ENCODE measurements at places on chromosomes 5 and 9.

DNA sequence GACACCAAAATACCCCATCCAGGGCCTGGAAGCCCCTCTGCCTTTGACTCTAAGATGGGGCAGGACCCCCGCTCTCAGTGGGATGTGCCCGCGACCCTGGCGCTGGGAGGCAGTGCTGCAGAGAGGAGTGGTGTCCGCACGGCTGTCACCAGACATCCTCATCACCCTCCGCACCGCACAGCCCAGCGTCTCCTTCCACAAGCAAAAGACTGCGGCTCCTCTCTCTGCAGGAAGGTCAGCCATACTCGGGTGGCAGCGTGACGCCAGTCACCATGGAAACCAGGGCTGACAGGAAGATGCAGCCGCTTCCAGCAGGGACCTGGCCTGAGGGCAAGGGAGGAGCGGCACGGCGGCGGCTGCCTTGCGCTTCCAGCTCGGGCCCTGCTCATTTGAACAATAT, 17.1 kb upstream of the SLC6A3 start:
- no peak for DNase-seq

- DNase-seq, result no peak
These were observed 27.9 kb downstream of the COL5A1 start for GRCh38 chr9:134669399-134669955.

GRCh38 chr5:122981846-122982245, 54.7 kb downstream of the PPIC start:
- DNase-seq, result no peak

GRCh38 chr9:134650431-134651190, 9.0 kb downstream of the COL5A1 start:
- DNase-seq, result no peak

GRCh38 chr5:132257131-132258101, at the start of gene PDLIM4:
PDLIM4 (plus strand) TSS chr5:132257696; CDS start chr5:132257735, 39 bp downstream.
- DNase-seq, result no peak

GRCh38 chr5:134568761-134569695, 43.6 kb downstream of the JADE2 start:
- no peak for DNase-seq

DNA sequence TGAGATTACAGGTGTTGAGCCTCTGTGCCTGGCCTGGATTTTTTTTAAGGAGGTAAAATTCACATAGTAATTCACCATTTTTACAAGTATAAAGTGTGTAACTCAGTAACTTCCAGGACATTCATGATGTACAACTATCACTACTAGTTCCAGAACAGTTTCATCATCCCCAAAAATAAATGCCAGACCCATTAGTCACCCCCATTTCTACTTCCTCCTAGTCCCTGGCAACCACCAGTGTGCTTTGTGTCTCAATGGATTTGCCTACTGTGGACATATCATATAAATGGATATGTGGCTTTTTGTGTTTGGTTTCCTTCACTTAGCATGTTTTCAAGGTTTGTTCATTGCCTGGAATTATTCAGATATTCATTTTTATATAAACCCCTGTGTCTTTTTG, 72.5 kb upstream of the PANK3 start:
- no peak for DNase-seq

GRCh38 chr9:36153746-36154145, 15.4 kb upstream of the CCIN start:
- no peak for DNase-seq

DNA sequence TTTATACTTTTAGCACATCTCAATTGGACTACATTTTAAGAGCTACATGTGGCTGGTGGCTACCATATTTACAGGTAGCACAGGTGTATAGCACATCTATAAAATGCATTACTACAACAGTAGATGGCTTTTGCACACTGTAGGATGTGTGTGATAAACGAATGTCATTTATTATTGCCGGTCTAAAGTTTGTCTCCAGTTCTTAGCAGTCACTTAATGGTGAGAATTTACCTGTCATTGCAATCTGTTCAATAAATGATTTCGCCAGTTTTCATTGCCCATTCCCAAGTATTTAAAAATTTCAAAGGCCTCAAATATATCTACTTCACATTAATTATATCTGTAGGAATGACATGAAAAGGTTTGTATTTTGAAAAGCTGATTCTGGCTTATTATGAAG, 15.9 kb downstream of the SCAMP1 start:
- DNase-seq, result no peak

GRCh38 chr5:170056561-170057267, 49.0 kb upstream of the FOXI1 start:
- DNase-seq, result no peak

DNA sequence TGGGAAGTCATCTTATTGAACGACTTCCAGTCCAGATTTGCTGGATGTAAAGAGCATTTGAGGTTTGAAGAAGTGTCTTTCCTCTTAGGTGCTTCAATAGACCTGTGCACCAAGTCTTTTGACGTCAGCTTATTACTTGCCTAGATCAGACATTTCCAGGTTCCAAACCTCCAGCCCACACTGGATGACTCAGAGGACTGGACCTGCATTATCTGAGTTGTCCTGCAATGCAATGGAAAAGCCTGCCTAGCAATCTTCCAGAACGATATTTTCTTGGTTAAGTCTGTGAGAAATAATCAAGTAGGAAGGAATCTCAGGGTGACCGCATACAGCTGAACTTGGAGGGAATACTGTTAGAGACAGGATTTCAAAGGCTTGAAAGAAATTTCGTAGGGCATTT, 147.2 kb upstream of the MOCS2 start:
- no peak for DNase-seq

GRCh38 chr5:109450129-109450877, 40.5 kb upstream of the PJA2 start:
- no peak for DNase-seq

- DNase-seq, result no peak
These were observed 8.6 kb upstream of the PTGES start for GRCh38 chr9:129761293-129761900.

- DNase-seq, result no peak
These were observed 189.1 kb downstream of the PAX5 start for GRCh38 chr9:36844961-36845360.

GRCh38 chr9:129355631-129356030, 177.6 kb upstream of the IER5L start:
- no peak for DNase-seq

DNA sequence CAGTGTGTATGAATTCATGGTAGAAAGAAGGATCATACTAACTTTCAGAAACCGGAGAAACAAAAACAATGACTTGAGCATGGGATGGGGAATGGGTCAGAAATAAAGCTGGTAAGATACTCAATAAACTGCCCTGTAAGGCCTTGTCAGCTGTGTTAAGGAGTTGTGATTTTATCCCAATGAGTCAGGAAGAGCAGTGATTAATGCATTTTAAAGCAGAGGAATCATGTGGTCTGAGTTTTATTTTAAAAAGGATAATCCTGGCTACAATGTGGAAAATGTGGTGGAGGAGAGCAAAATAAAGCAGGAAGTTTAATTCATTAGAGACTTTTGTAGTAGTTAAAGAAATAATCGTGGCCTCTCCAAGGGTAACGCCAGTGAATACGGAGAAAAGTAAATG, 28.7 kb downstream of the DHX29 start:
- DNase-seq, result no peak

DNA sequence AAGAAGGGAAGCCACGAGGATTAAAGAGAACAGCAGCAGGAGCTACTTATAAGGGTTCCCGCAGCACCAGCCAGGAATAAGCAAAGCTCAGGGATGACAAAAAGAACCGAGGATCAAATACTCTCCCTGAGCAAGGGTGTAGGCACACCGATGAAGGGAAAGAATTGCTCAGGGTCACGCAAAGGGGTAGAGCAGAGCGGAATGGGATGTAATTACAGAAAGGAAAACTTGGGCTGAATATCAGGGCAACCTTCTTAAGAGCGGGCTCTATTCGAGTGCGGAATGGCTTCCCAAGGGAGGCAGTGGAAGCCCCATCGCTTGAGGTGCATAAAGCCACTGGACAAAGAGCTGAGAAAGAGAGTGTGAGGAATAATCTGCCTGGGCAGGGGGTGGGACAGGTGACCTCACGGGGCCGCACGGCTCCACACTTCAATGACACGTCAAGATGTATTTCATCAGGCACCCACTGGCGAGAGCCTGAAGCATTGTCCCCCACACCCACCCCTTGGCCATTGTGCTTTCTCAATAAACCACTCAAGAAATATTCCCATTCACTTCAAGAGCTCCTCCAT, 162.2 kb downstream of the EBF1 start:
- DNase-seq, result no peak

GRCh38 chr9:127316586-127317323, 52.2 kb downstream of the GARNL3 start:
- DNase-seq, result no peak
